GM23248 (cell line): ENCODE measurements at places on chromosomes 2 and 18. TPM values are rescaled to one million over a fixed set of nuclear protein-coding genes. Genes with fewer than 3 reads are reported as not detected.
A peak's percentile ranks its signal among the peaks of the same experiment; 100 is the strongest.

- no peaks in the 10 kb centered on the region for H3K4me1 ChIP-seq
- DNase-seq, result no peak
- H3K27ac ChIP-seq, result no peak overlapping the region
- no peak overlapping the region for H3K4me3 ChIP-seq
- H3K36me3 ChIP-seq, result no peaks in the 10 kb centered on the region
- H3K27me3 ChIP-seq, result no peaks in the 10 kb centered on the region
Measured at GRCh38 chr2:19416083-19416482, 57.7 kb upstream of the OSR1 start.

The GPR45 gene
- not detected in 2 replicates for total RNA-seq

The LRRFIP1 gene
- 56.8 and 84.4 TPM in 2 replicates for total RNA-seq

DNA sequence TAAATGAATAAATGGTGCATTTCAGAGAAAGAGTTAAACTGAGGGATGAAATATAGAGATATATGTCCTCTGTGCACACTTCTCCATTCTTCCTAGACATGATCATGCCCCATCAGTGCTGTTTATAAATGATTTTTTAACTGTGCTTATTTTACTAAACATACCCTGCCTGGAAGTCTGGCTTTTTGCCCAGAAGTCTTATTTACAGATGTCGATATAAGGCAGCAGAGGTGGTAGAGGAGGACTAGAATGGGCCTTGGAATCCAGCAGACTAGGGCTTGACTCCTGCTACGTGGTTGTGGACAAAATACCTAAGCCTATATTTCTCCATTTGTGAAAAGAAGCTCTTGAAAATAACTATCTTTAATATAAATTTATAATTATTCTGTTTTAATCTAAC, 355.5 kb downstream of the RAD51AP2 start:
- 0 out of 2 replicates have a peak, but pooled peaks cover 4% of the 10 kb centered on the region for H3K27me3 ChIP-seq
- no peak overlapping the region for H3K4me3 ChIP-seq
- no peak overlapping the region for H3K27ac ChIP-seq
- H3K4me1 ChIP-seq, result no peaks in the 10 kb centered on the region
- H3K36me3 ChIP-seq, result no peaks in the 10 kb centered on the region
- DNase-seq, result no peak

GRCh38 chr2:1636791-1637415, 107.4 kb downstream of the PXDN start:
- peaks cover 28% of the 10 kb centered on the region for H3K36me3 ChIP-seq
- no peak overlapping the region for H3K4me3 ChIP-seq
- no peak overlapping the region for H3K27ac ChIP-seq
- DNase-seq, result no peak
- no peaks in the 10 kb centered on the region for H3K4me1 ChIP-seq

The CERKL gene
- total RNA-seq, result not detected in 2 replicates

DNA sequence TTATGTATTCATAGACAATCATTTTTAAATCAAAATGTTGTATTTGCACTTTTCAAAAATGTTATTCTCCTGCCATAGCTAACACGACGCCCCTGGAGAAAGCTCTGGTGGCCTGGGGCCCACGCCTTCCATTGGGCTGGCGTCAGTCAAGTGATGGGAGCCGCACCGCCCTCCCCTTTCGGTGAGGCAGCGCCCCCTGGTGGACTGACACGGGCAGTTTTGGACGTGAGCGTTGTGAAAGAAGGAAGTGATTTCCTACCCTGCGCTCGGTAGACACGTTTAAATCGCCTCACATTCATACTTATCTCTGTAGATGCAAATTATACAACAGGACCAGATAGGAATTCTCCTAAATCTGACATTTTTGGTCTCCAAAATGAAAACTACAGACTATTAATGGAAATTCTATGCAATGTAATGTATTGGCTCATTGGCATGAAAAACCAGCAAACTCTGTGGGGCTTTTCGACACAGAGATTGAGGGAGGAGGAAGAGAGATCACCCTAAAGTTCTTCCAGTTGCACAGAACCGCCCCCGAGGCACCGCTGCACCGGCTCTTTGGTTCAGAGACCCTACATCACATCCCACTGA, 326.2 kb upstream of the SOX11 start:
- H3K4me3 ChIP-seq, result no peak overlapping the region
- no peaks in the 10 kb centered on the region for H3K36me3 ChIP-seq
- H3K4me1 ChIP-seq, result no peaks in the 10 kb centered on the region
- H3K27ac ChIP-seq, result no peak overlapping the region
- H3K27me3 ChIP-seq, result no peaks in the 10 kb centered on the region
- DNase-seq, result peak; percentile 11

DNA sequence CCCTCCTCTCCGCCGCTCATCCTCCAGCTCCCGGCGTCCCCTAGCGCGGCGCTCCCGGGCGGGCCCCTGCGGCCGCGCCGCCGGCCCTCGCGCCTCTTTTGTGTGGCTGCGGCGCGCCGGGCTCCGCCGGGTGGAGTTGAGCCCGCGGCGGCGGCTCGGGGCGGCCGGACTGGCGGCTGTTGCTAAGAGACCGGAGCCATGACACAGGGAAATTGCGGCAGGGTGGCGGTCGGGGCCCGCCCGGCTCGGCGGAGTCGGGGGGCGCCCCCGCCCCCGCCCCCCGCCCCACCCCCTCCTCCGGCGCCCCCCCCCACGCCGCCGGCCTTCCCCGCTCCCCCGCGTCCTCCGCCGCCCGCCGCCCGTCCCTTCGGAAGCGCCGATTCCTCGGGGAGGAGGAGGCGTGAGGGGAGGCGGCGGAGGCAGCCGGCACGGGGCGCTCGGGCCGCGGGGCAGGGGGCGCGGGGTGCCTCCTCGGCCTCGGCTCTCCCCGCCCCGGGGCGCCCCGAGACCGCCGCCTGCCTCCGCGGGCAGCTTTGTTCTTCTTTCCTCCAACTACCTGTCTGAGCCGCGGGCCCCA, at the start of gene TMEM200C:
Gene TMEM200C (minus strand): TSS at position 224 of the 577 bp plus-strand sequence. CDS start 3,459 bp downstream, outside the sequence.
- H3K4me3 ChIP-seq, result no peak within 1 kb of the TSS
- no peak within 1 kb of the TSS for H3K27ac ChIP-seq
- H3K4me1 ChIP-seq, result no peaks in the 10 kb centered on the region
- no peaks in the 10 kb centered on the region for H3K36me3 ChIP-seq
- DNase-seq, result peak; percentile 36
- H3K27me3 ChIP-seq, result peaks cover 73% of the 10 kb centered on the region

- no peaks in the 10 kb centered on the region for H3K36me3 ChIP-seq
- DNase-seq, result peak; percentile 47
- no peaks in the 10 kb centered on the region; the same call in 1 of the 2 replicates for H3K4me1 ChIP-seq
- no peak overlapping the region for H3K27ac ChIP-seq
Measured at GRCh38 chr2:20675701-20676352, 8.9 kb downstream of the GDF7 start.
